EH (cell line): ENCODE measurements at places on chromosomes 12 and 14.
A peak's percentile ranks its signal among the peaks of the same experiment; 100 is the strongest.

- no peak for DNase-seq
Observed at GRCh38 chr14:32985866-32986265, 47.2 kb downstream of the NPAS3 start.

DNA sequence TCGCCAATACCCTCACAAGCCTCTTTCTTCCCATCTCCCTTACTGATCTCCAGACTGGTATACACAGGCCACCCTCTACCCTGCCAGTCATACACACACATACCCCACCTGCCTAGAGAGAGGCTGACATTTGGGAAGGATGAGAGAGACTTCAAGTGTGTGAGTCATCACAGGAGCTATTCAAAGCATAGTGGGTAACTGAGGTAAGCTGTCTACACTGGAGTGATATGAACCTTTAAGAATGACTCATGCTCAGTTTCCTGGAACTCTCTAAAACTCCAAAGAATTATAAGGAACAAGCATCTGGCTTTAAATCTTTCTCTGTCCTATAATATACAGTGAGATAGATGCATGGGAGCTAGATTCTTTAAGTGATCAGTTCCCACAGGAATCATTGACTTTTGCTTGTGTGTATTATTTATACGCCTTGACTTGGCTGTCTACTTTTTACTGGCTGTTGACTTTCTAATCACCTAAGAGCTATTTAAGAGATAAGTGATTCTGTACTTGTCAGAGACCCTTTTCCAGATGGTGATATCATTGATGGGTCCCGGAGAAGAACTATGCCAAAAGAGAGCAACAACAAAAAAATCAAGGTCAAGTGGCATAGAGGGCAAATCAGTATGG is 5.8 kb downstream of the IGF1 start:
- peak; percentile 35 for DNase-seq

DNA sequence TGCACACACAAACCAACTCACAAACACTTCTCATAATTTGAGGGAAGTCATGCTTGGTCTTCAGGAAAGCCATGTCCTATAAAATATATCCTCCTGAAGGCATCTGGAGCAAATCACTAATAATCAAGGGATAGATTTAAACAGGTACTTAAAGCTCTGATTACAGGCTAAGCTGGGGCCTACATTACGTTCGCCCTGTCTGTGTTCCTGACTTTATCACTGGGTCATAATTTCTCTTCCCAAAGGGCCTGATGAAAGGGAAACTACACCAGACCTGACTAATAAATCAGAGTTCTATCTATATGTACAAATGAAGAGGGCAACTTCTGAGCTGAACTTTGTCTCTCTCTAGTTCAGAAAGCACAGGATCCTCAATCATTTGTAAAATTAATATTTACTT is 43.9 kb upstream of the RASSF8 start:
- no peak for DNase-seq

- DNase-seq, result peak; percentile 70
Observed at GRCh38 chr14:88882236-88882635, 57.8 kb downstream of the TTC8 start.

DNA sequence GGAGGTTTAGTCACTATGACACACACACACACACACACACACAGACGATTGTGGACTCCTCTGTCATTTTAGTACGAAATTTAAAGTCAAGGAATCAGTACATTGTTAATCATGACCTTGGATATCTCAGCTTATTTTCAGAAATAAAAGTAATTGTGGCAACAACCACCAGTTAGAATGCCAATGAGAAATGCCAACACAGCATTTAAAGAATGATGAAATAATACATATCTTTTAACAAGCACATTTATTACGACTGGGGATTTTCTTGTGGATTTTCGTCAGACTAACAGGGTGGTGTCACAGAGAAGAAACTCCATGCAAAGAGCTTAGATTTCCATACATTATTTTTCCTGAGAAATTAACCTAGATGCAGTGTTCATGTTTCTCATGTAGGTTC is 1289.4 kb downstream of the AACS start:
- DNase-seq, result no peak

DNA sequence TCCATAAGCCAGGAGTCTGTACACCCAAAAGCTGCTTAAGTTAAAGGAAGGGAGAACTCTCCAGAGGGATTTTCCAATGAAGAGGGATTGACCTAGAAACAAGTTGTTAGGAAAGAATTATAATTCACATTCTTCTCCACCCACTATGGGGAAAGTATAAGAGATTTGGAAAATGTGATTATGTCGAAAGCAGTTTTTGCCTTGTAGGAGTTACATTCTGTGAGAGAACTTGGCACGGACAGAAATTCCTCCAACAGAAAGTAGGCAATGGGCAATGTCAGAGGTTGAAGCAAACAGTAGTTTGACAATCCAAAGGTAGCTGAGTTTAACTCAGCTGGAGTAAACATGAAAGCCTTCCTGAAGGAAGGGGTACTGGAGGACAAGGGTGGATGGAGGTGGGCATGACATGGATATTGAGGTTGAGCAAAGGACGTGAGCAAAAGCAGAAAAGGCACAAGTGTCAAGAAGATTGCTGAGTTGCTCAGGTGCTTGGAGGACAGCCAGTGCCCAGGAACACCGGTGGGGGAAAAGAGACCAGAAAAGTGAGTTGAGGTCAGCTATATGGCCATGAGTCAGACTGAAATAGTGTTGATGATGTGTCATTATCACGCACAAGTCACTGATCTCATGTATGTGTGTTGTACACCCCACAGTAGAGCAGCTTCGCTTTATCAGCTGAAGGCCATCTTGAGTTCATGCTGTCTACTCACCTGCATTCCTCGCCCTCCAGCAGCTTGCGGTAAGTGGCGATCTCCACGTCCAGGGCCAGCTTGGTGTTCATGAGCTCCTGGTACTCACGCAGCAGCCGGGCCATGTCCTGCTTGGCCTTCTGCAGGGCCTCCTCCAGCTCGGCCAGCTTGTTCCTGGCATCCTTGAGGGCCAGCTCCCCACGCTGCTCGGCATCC is 4.0 kb downstream of the KRT5 start:
- peak; percentile 23 for DNase-seq

DNA sequence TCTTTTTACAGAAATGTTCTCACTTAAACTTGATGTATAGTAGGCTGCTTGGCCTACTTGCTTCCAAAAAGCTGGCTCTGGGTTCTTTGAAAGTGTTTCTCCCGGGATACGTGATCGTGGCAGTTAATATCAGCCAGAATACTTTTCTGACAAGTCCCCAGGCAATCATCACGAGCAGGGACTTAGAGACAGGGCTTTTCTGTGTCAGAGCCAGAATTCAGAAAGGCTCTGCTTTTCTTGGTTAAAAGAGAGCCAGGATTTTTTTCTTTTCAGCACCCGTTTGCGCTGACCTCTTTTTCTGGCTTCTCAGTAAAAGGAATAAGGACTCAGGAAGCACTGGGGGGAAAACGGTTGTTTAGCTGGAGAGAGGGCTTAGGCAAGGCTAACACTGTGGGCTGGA is 57.8 kb upstream of the ARHGAP5 start:
- no peak for DNase-seq

- DNase-seq, result no peak
Observed at GRCh38 chr14:103001226-103001625, 56.1 kb downstream of the CDC42BPB start.

GRCh38 chr14:46819117-46819516 is 167.5 kb upstream of the RPL10L start:
- DNase-seq, result no peak

DNA sequence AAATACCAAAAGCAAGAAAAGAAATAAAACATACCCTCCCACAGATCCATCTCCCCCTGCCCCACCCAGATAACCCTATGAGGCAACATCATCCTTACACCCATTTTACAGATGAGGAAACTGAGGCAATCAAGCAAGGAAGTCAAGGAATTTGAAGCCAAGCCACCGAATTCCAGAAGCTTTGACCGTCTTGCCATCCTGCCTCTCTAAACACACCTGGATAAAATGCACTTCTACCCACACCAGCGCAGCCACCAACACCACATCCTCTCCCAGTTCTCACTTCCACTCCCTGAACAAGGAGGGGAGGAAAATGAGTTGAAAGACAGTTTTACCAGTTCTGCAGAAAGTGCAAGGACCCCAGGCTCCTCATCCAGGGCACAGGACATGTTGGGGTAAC is 13.6 kb downstream of the CMKLR1 start:
- no peak for DNase-seq

DNA sequence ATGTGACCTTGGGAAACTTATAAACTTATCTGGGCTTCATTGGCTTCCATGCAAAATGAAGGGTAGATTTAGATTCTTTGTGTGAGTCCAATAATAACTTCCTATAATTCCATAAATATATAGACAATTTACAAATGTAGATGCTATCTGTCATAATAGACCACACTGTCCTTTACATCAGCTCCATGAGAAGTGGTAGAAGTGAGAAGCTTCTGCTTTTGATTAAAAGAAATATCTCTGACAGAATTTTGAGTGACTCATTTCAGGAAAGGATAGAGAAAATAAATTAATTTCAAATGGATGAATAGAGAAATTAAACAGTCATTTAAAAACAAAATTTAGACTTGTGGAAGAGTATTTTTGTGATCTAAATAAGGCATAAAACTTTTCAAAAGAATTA is 329.7 kb upstream of the ATP2B1 start:
- DNase-seq, result peak; percentile 29

- DNase-seq, result no peak
Observed at GRCh38 chr14:53528185-53528671, 375.1 kb upstream of the DDHD1 start.

DNA sequence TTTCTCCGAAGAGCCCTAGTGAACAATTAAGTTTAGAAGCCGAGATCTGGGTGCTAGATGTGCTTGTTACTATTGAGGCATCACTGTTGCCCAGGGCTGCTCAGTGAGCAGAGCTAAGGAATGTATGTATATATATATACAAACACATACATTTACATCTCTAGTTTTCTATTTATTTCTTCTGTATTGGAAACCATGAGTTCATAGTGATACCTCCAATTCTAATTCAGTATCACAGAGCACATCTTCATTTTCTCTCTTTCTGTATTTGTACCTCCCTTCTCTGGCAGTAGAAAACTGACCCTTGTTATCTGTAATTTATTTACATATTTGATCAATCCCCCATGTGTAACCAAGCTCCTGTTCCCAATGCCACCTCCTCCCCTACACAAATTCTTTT is 40.7 kb upstream of the FUT8 start:
- DNase-seq, result no peak

DNA sequence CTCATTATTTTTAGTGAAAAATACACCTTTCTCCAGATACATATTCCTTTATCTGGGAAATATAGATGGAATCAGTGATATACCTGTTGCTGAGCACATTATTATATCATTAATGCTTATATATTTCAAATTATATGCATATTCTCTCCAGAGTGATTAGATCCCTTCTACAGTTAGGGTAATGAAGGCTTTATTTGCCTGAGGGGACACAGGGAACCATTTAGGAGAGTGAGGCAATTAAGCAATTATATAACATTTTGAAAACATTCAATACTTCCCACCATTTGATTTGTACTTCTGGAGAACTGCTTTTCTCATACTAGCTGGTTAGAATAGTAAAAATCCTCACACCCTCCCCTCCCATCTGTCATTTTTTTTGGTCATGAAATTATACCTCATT is 212.8 kb upstream of the NOVA1 start:
- DNase-seq, result no peak

DNA sequence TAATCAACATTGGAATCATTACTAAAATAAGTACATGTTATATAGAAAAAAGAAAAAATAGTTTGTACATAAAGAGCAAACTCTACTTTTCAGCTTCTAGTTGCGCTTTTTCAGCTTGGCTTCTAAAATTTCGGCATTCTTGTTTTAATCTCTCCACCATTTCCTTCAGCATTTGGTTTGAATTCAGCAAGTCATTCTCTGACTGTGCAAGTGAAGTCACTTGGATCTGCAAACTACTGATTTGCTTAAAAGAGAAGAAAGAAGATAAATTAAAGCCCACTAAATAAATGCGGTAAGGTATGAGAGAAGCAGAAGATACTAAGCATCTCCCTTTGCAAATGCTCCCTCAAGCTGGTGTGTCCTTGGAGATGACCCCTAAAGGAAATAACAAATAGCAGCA is 126.3 kb downstream of the CEP83 start:
- DNase-seq, result no peak

DNA sequence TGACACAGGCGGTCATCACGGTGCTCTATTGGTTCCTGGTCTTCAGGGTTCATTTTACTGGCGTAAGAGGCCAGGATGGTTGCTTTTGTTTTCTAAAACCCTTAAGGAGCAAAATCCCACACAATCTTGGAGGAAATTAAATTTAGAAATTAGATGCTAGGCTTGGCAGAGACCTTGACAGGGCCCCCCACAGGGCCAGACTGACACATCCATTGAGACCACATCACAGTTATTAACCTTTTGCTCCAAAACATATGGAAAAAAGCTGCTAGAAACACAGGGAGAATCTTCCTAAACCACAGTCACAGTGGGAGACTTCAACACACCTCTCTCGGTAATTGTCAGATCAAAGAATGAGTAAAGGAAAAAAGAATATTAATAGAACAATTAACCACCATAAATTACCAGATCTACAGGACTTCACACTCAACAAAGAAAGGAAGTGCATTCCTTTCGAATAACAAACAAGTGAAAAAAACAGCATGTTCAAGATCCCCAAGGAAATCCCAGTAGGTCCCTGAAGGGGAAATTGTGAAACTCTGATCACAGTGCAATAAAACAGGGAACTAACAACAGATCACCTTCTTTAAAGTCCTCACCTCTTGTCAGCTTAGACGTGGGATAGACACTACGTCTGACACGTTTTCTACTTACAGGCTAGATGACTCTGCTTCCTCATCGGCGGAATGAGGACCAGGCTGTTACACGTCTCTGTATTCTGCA is 40.2 kb upstream of the TMEM179 start:
- no peak for DNase-seq

DNA sequence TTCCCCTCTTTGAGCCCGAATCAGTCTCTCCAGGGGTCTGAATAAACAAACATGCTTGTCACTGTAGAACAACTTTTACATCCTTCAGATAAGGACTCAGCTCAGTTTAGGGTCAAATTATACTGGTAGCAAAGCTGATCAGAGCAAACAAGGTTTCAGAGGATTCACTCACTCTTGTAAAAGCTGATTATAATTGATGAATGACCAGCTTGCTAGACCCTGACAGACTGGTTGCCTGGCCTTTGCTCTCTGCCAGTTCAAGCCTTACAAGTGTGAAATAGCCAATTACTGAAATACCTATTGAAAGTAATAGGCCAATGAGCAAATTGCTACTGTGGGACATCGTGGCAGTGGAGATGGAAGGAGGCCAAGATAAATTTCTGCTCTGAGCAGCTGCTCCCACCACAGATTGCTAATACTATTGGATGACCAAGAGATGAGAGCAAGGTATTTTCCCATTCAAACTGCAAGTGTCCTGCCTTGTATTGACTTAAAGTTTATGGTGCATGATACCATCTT is 177.6 kb downstream of the PDZRN4 start:
- no peak for DNase-seq
